ENCODE measurements at places on chromosomes 2 and 18. TPM values are rescaled to one million over a fixed set of nuclear protein-coding genes. Genes with fewer than 3 reads are reported as not detected.
A peak's percentile ranks its signal among the peaks of the same experiment; 100 is the strongest.

DNA sequence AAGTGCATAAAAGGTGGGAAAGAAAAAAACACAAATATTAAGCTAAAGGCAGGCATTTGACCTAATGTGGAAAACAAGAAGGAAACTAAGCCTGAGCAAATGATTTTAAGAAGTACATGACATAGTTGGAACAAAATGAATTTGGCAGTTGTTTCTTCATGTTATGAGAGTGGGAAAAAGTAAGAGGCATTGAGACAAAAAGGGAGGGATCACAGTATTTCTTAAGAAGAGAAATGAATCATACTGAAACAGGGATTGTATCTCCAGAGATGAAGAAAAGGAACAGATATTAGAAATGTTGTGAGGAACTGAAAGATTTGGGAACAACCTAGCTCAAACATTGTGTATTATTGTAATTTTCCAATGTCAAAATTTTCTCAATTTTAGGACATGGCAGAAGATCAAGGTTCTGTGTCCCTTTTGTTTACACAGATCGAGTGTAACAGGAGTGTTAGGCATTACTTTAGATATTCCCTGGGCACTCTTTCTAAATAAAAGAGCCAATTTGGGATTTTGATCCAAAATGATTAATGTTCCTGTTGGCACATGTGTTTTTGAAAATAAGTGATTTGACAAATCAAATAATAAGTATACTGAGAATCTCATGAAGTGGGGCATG lies 98.6 kb downstream of the CALCRL start:
- no peak for DNase-seq
- H3K27ac ChIP-seq = no peak overlapping the region
- H3K27me3 ChIP-seq = no peaks in the 10 kb centered on the region
- no peaks in the 10 kb centered on the region for H3K4me1 ChIP-seq

DNA sequence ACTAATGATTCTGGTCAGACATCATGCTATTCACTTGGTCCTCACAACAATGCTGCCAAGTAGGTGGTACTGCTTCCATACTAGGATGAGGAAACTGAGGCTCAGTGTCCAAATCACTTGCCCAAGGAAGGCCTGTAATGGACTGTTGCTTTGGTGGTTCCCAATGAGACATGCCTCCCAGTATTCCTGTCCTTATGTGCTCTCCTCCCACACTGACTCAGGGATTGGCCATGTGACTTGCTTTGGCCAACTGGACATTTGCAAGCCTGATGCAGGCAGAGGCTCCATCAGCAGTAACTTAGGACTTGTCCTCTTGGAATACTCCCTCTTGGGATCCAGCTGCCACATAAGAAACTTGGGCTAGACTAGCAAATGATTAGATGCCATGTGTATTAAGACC lies 3.0 kb downstream of the FBXO41 start:
- H3K27me3 ChIP-seq = peaks cover 33% of the 10 kb centered on the region
- H3K4me1 ChIP-seq = peaks cover 4% of the 10 kb centered on the region
- DNase-seq = no peak
- H3K4me3 ChIP-seq = no peak overlapping the region

DNA sequence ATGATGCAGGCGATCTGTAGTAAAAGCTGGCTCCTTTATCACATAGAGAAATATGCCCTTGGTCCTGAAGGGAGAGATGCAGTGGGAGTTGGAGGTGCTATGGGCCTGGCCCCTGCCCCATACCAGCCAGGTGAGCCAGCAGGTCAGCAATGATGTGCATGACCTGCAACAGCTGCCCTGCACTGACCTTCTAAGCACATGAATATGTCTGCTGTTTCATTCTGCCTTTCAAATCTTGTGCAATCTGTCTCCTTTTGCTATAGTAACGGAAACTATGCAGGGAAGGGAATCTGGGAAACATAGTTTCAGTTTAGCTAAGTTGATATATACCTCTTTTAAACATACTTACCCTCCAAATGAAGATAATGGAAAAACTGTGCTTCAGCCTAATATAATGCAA lies 235.2 kb downstream of the TDRD15 start:
- no peak overlapping the region for H3K27ac ChIP-seq
- peaks cover 3% of the 10 kb centered on the region for H3K27me3 ChIP-seq
- H3K36me3 ChIP-seq = no peaks in the 10 kb centered on the region
- H3K4me3 ChIP-seq = no peak overlapping the region

- H3K27me3 ChIP-seq = no peaks in the 10 kb centered on the region
- no peak overlapping the region for H3K4me3 ChIP-seq
- peak overlapping the region; percentile 54 for H3K27ac ChIP-seq
Observed at GRCh38 chr2:135840601-135841000, 3.6 kb upstream of the LCT start.

DNA sequence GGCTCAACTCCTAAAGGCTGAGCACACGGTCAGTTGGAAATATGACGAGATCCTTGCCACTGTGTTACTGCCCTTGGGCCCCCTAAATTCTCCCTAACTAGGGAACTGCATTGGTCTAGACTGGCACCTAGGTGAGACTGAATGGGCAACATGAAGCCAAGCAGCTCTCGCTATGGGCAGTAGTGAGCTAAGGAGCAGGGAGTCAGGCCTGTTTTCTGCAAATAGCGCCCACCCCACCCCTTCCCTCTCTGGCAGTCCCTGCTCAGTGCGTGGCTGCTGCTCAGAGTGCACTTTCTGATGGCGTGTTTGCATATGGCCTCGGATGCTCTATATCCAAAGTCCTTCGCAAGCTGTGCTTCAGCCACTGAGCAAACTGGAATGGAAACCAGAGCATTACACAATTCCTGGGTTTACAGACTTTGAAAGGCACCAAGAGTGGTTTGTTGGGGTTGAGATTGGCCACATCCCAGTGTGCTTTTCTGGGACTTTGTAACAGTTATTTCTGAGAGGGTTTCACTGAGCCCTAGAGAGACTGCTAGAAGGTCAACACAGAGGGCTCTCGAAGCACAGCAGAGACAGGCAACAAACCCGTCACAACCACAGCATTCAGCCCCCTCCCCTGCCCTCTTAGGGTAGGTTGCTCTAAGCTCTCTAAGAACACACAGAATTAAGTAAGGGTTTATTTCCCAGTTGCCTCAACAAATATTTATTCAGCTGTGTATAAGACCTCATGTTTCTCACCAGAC lies 419.9 kb downstream of the STK39 start:
- no peaks in the 10 kb centered on the region for H3K4me1 ChIP-seq
- no peak overlapping the region for H3K27ac ChIP-seq
- no peaks in the 10 kb centered on the region for H3K36me3 ChIP-seq
- H3K4me3 ChIP-seq = no peak overlapping the region
- H3K27me3 ChIP-seq = no peaks in the 10 kb centered on the region

GRCh38 chr2:152303951-152304350 lies 31.0 kb upstream of the FMNL2 start:
- no peak overlapping the region for H3K4me3 ChIP-seq
- H3K4me1 ChIP-seq = no peaks in the 10 kb centered on the region
- H3K36me3 ChIP-seq = no peaks in the 10 kb centered on the region
- peaks cover 3% of the 10 kb centered on the region for H3K27me3 ChIP-seq
- no peak for DNase-seq

DNA sequence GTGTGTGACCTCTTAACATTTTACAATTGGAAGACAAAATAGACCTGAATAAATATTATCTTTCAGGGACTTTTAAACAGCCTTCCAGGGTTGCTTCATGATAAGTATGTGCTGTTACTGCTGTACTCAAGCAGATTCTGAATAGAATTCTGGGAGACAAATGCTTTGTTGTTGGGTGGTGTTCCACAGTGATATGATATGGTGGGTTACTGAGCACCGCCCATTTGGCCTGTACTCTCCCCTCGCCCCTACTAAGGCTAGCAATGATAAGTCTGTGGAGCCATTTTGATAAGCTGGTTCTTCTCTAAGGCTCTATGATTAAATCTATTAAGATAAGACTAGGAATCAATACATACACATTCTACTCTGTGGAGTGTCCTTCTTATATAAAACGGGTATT lies 89.8 kb upstream of the ITGA4 start:
- no peak overlapping the region for H3K4me3 ChIP-seq
- DNase-seq = no peak
- no peaks in the 10 kb centered on the region for H3K27me3 ChIP-seq
- H3K4me1 ChIP-seq = no peaks in the 10 kb centered on the region

DNA sequence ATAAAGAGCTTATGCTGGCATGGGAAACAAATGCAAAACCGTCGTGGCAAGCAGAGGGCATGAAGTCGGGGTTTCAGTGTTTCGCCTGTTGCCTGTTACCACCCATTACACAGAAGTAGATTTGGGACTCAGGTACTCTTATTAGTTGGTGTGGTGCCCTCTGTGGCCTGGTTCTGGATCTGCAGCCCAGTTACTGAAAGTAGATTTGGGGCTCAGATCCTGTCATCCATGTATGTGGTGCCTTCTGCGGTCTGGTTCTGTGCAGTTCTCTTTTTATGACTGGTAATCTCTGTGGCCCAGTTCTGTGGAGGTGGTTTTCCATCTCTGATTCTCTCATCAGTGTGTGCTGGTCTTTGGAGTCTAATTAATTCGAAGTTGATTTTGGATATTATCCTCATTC lies 45.2 kb downstream of the ADNP2 start:
- no peak overlapping the region for H3K27ac ChIP-seq
- no peaks in the 10 kb centered on the region for H3K36me3 ChIP-seq
- H3K27me3 ChIP-seq = no peaks in the 10 kb centered on the region

GRCh38 chr2:54574107-54574859 lies 118.2 kb downstream of the SPTBN1 start:
- H3K4me3 ChIP-seq = no peak overlapping the region
- peaks cover 94% of the 10 kb centered on the region for H3K4me1 ChIP-seq
- H3K27ac ChIP-seq = peak overlapping the region; percentile 99
- no peaks in the 10 kb centered on the region for H3K36me3 ChIP-seq

DNA sequence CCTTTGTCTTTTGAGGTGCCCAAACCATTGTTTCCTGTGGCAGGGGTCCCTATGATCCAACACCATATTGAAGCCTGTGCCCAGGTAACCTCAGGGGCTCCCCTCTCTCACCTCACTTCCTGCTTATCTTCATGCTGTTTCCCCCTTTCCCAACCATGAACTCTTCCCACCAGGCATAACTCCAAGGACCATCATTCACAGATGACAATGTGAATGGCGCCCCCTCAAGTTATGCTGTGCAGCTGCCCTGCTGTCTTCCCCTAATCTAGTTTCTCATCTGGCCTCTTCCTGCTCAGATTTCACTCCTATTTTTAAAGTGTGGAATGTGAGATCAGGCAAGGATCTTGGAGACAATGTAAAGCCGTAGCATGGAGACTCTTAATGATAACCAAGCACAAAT lies 1.4 kb downstream of the GMPPA start:
- peaks cover 29% of the 10 kb centered on the region for H3K27me3 ChIP-seq
- no peak for DNase-seq
- no peak overlapping the region for H3K27ac ChIP-seq

- H3K36me3 ChIP-seq = no peaks in the 10 kb centered on the region
- DNase-seq = no peak
- peak overlapping the region; percentile 91 for H3K4me3 ChIP-seq
- no peaks in the 10 kb centered on the region for H3K27me3 ChIP-seq
- no peaks in the 10 kb centered on the region for H3K4me1 ChIP-seq
Observed at GRCh38 chr2:214807653-214808052, 1.8 kb downstream of the BARD1 start.

DNA sequence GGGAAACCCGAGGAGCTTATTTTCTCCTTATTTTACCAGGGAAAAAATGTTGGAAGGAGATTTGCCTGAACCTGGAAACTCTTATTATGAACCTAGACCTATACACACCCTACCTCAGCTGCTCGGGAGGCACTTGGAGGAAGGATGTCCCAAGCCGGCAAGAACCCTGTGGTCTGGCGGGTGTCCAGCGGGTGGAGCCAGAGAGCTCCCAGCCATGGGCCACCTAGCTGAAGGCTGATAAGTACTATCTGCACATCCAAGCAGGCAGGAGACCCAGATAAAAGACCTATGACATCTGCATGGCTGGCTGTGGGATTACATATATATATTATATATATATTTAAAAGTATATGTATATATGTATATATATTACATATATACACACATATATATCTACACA lies 1.1 kb upstream of the SLC14A1 start:
- H3K36me3 ChIP-seq = no peaks in the 10 kb centered on the region
- no peak overlapping the region for H3K27ac ChIP-seq
- H3K4me1 ChIP-seq = peaks cover 3% of the 10 kb centered on the region
- DNase-seq = peak; percentile 70
- H3K27me3 ChIP-seq = no peaks in the 10 kb centered on the region

DNA sequence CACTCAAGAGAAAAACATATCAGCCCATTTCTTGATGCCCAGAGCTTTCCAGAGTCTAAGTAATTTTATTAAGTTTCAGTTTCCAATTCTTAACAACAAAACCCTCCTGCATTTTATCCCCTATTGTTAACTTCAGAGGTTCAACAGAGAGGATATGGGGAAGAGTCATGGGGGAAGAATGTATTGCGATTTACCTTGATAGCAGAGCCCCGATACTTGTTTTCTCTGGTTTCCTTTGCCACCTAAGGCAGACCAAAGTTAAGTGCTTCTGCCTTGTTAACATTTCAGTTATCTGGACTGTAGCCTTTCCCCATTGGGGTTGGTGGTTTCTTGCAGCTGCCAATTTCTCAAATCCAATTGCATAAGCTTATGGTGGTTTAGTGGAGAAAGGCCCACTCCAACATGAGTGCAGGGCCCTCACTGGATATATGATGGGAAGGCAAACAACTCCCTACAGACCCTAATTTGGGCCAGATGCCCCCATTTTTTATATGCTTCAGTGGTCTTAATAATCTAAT lies 82.0 kb upstream of the ITGB6 start:
- H3K4me3 ChIP-seq = no peak overlapping the region
- no peaks in the 10 kb centered on the region for H3K4me1 ChIP-seq
- no peaks in the 10 kb centered on the region for H3K27me3 ChIP-seq
- no peak for DNase-seq
- peaks cover 16% of the 10 kb centered on the region for H3K36me3 ChIP-seq
- no peak overlapping the region for H3K27ac ChIP-seq

- H3K36me3 ChIP-seq = peaks cover 13% of the 10 kb centered on the region
- H3K4me3 ChIP-seq = peak overlapping the region; percentile 66
- no peaks in the 10 kb centered on the region for H3K4me1 ChIP-seq
- peaks cover 47% of the 10 kb centered on the region for H3K27me3 ChIP-seq
- peak overlapping the region; percentile 0 for H3K27ac ChIP-seq
- DNase-seq = no peak
Observed at GRCh38 chr2:12720278-12720620, 3.5 kb downstream of the TRIB2 start.

DNA sequence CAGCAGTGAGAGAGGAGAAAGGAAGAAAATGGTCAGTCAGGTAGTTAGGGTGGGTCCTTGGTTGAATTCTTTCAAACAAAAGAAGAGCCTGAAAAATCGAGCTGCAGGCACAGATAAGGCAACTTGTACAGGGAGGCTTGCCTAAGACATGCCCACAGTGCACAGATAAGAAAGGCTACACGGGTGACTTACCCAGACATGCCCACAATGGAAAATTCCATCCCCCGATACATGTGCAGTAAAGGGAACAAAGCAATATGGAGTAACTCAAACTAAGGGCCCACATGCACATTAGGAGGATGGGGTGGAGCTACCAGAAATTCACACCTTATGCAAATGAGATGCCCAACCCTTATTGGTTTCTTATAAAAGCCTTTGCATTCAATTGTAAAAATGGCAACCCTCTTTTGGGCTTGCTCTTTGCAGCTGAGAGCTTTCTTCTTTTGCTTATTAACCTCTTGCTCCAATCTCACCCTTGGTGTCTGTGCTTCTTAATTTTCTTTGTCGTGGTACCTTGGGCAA lies 110.3 kb upstream of the RMP24 start:
- H3K27ac ChIP-seq = no peak overlapping the region
- no peaks in the 10 kb centered on the region for H3K4me1 ChIP-seq

The RAB17 gene
- 164 TPM for polyA plus RNA-seq

The PLCL1 gene
- polyA plus RNA-seq = 3.3 TPM

The LIMS3 gene
- 2.2 TPM for polyA plus RNA-seq

The LRP2 gene
- polyA plus RNA-seq = 4.4 TPM

The TXNDC2 gene
- polyA plus RNA-seq = 0.03 TPM

The TFCP2L1 gene
- polyA plus RNA-seq = 0.45 TPM

The CRYBA2 gene
- polyA plus RNA-seq = 13.3 TPM

The ATF2 gene
- polyA plus RNA-seq = 34.2 TPM

Data from large intestine (tissue), 12 donors.